NCI-H187 (cell line): ENCODE measurements at places on chromosomes 5 and 9.

DNA sequence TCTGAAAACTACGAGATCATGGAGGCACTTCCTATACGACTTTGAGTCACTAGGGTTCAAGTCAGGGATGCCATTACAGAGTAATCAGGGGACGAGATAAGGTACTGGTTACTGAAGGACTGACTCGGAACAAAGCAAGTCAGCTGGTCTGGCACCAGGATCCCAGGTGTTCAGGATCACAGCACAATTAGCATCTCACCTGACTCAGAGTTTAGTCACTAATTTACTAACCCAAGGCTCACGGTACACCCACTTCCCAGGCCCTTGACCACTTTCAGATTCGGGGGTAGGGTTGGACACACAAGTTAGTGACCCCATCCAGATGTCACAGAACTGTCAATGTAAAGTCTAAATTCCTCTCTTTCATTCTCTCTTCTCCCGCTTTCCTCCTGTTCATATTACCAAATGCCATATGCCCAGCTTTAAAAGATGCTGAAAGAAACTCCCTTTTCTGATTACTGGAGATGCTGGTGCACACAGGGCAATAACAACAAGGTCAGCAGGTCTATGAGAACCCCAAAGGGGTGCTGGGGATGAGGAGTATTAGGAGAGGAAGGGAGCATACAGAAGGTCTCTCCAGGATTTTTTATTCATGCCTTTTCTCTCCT lies 657.8 kb downstream of the TLE1 start:
- no peak for DNase-seq

GRCh38 chr9:72401396-72401795 lies 36.4 kb upstream of the ZFAND5 start:
- DNase-seq, result no peak

- DNase-seq, result no peak
These were observed 544.7 kb upstream of the KLF4 start for GRCh38 chr9:108033976-108034964.

- DNase-seq, result no peak
These were observed 2.5 kb downstream of the CEP78 start for GRCh38 chr9:78238046-78239038.

GRCh38 chr9:131613921-131614320 lies 68.6 kb downstream of the PRRT1B start:
- DNase-seq, result no peak

DNA sequence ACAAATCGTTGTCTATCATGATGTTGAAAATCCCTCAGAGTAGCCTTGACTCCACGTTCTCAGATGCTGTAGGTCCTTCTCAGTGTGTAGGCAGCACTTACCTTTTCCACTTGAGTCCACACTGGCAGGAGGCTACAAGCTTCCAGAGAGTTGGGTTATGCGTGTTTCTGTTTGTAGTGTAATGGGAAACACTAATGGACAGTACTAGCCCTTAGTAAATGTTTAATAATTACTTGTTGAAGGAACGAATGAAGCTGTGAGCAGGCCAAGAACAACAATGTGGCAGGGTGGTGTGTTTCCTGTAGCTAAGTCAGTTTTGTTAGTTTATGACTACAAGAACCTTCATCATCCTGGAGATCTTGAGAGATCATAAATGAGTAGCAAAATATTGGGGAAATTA lies 83.5 kb downstream of the ARHGAP26 start:
- DNase-seq, result no peak

DNA sequence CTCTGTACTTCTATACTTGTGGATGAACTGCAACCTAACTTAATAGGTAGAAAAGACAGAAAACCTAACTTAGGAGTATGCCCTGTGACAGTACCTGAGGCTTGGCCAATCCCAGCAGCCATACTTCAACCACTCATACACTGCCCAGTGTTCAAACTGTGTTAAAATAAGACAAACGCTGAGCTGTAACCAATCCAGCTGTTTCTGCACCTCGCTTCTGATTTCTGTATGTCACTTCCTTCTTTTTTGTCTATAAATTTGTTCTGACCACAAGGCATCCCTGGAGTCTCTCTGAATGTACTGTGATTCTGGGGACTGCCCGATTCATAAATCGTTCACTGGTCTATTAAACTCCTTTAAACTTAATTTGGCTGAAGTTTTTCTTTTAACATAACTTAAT lies 41.4 kb downstream of the AUH start:
- DNase-seq, result no peak

- DNase-seq, result no peak
These were observed 696.9 kb downstream of the MAT2B start for GRCh38 chr5:164202338-164202737.

GRCh38 chr5:12354686-12355085 lies 450.4 kb upstream of the CTNND2 start:
- DNase-seq, result no peak

- no peak for DNase-seq
These were observed 55.6 kb upstream of the LMX1B start for GRCh38 chr9:126558051-126558665.

DNA sequence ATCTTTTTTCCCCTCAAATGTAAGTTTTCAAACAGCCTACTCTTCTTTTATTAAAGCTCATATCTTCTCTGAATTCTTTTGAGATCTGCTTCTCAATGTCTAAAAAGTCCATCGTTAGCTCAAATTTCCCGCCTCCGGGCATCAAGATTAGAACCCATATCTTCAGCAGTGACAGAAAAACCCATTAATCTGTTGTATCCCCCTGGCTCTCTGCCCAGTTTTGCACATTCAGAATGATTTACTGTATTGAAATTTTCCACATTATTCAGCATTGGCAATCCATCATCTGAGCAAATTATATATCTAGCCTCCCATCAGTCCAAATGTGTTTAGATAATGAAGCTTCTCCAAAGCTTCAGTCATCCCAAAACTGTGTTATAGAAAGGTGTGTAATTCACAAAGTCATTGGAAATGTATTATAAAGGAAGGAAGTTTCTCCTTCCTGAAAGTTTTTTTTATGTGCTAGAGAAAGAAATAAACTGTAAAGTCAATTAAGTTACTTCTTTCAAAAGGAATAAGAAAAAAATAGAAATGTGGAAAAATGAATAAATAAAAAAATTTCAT lies 849.9 kb downstream of the MAT2B start:
- no peak for DNase-seq

- DNase-seq, result no peak
These were observed 72.1 kb upstream of the ARAP3 start for GRCh38 chr5:141753971-141754713.

- DNase-seq, result no peak
These were observed 330.1 kb upstream of the RFX3 start for GRCh38 chr9:3855929-3856328.

- no peak for DNase-seq
These were observed 13.3 kb downstream of the PKD2L2 start for GRCh38 chr5:137902408-137903133.

DNA sequence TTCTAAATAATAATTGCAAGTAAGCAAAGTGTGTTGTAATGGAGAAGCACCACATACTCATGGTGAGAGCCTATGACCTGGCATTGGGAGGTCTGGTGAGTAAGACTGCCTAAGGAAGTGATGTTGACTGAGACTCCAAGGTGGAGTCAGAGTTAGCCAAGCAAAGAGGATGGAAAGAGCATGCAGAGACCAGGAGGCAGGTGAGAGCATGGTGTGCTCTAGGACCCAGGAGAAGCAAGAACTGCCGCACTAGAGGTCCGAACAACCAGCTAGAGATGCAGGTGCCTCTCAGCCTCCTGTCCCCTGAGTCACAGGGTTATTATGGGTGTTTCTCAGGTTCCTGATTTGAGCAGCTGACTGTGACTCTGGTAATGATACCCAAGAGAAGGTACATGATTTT lies 27.3 kb downstream of the ANP32B start:
- DNase-seq, result no peak

GRCh38 chr5:144378681-144379080 lies 208.0 kb downstream of the KCTD16 start:
- no peak for DNase-seq

DNA sequence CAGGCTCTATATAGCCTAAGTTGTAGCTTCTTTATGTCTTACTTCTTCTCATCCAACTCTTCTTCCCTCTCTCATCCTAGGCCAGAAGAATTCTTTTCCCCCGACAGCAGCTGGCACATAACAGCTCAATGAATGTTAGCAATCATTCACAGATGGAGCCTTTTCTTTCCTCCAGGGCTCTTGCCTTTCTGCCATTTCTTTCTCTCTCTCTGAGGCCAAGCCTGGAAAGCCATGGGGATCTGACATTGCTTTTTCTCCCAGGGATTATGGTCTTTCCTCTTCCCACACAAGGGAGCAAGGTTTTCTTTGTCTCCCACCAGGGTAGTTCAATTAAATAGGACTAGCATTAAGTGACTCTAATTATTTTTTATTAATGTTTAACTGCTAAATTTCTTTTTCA lies 20.5 kb downstream of the SMIM15 start:
- no peak for DNase-seq

DNA sequence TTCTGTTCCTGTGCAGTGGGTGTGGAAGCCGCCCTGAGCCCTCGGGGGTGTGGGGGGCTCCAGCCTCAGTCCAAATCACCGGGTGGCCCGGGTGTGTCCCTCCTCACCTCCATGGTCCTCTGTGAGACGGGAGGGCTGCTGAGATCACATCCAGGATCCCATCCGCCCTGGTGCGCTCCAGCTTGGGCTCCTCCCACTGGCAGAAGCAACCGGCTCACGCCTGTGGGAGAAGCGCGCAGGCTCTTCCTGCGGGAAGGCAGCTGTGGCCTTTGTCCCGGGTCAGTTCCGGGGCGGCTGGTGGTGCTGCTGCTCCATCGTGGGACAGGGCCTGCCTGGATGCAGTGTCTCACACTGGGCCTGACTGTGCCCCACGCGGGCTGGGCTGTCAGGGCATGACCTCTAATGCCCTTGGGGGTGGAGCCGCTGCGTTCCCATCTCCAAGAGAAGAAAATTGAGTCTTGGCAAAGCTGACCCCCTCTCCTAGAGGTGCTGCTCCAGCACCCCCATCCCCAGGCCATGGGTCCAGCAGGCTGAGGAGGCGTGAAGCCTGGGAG lies 18.5 kb downstream of the OLFM1 start:
- DNase-seq, result no peak

DNA sequence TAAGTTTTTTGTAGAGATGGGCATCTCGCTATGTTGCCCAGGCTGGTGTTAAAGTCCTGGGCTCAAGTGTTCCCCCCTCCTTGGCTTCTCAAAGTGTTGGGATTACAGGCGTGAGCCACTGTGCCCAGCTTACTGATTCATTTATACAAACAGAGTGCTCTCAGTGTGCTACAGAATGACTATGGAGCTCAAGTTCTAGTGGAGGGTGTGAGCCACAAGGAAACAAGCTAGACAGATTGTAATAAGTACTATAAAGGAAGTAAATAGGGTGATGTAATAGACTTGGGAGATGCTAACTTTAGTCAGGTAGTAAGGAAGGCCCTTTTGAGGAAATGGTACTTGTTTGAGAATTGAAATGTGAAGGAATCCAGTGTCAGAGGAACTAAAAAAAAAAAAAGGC lies 1.7 kb upstream of the TMEM267 start:
- no peak for DNase-seq

DNA sequence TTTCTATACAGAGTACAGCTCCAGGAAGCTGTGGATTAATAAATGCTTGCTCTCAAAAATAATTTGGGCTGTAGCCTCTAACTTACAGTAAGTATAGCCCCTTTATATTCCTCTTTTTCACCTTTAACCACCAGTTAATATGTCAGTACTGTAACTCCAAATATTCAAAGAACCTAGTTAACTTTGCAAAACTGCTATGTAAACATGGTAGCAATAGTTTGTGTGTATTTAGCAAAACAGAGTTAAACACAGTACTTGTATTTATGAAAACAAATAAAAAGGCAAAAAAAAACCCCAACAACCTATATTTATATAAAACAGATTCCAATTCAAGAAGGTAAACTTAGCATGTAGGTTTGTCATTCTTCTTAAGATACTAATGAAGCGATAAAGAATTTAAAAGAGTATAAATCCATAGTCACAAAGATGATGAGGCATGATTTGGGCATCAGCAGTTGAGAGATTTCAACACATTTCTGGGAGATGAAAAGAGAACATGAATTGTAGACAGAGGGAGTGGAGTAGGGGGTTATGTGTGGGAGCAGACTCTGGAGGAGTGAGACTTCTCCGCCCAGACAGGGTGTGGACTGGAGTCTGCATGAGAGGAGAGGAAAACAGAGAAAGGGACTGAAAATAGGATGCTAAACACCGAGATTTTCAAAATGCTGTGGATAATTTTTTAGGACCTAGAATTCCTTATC lies 47.0 kb upstream of the F2RL1 start:
- no peak for DNase-seq

GRCh38 chr9:129078691-129079503 lies 2.0 kb upstream of the DOLPP1 start:
- no peak for DNase-seq

- DNase-seq, result no peak
These were observed 278.7 kb downstream of the ZNF608 start for GRCh38 chr5:124467745-124468144.

DNA sequence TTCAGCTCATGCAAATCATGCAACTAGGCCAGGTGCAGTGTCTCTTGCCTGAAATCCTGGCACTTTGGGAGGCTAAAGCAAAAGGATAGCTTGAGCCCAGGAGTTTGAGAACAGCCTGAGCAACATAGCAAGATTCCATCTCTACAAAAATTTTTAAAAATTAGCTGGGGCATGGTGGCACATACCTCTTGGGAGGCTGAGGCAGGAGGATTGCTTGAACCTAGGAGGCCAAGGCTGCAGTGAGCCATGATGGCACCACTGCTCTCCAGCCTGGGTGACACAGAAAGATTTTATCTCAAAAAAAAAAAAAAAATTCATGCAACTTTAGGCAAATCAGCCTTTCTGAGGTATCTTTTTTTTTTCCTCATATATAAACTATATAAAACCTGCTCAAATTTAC lies 35.6 kb upstream of the CCNB1 start:
- no peak for DNase-seq

DNA sequence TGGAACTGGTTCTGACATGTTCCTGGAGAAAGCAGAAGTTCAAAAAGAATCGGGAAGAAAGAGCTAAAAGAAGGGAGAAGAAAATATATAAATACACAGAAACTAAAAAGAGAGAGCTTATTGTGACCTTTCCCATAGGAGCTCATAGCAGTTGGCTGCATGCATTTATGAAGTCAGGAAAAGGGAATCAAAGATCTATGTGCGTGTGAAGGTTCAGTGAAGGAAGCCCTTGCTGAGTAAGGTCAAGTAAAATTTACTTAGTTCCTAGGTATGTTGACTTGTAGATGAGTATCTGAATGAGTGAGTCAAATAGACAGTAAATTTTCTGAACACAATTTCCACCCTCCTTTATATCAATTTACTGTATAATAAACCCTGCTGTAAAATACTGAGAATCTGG lies 632.5 kb downstream of the SLCO4C1 start:
- DNase-seq, result no peak
